ENCODE measurements at places on chromosomes 11 and 22.

DNA sequence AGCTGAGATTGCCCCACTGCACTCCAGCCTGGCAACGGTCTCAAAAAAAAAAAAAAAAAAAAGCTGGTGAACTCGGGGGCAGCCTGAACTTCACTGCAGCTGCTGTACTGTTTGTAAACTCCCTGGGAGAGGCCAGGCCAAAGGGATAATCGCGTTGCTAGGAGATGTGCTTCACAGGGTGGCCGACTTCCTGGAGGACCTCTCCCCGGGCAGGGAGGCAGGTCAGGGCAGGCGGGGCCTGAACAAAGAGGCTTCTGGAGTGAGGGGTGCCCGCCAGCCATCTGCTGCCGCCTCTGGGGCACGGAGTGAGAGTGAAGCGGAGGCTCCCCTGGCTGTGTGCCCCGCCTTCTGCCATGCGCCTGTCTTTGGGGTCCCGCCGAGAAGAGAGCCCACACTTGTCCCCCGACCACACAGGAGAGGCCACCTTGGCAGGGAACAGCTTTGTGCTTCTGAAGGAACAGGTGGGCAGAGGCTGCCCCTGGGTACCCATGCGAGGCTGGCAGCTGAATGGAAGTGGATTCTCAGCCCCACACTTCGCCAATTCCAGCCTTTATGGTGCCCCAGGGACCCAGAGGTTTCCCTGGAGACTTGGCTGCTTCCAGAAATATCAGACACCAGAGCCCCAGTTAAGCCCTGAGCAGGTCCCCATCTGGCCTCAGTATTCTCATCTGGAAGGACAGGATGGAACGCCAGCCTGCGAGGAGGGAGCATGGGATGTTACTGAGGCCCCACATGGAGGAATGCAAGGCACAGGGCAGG lies 29.6 kb downstream of the TMEM184B start:
- DNase-seq, result no peak

- no peak for DNase-seq
These were observed 8.8 kb upstream of the PDGFB start for GRCh38 chr22:39253435-39254070.

DNA sequence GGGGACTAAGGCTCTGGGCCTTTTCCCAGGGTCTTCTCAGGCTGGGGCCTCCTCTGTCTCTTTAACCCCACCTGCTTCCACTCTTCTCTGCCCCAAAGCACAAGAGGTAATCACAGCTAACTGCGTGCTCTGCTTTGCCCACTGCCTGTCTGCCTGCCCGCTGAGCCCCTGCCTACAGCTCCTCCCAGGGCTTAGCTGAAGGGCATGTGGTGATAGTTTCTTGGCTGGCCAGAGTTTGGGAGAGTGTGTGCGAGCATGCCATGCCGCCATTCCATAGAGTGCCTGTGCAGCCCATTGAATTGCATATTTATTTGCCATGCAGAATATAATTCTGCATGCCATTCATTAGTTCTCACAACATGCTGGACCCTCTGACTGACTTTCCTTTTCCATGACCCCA lies 32.5 kb downstream of the PHLDB1 start:
- no peak for DNase-seq

DNA sequence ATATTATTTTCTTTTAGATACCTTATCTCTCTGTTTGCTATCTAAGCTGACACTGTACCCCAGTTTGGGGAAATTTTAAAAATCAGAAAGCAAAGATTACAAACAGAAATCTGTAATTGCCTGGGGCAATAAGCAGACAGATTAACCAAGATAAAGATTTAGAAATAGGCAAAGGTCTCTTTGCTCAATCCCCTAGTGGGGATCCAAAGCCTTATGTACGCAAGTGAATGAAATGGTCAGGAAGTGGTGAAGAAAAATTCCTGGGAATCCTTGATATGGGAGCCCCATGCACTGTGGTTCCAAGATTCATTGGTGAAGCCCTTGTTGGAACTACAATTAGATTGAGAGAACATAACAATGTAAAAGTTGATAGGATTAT lies 139.5 kb upstream of the GUCY1A2 start:
- no peak for DNase-seq

DNA sequence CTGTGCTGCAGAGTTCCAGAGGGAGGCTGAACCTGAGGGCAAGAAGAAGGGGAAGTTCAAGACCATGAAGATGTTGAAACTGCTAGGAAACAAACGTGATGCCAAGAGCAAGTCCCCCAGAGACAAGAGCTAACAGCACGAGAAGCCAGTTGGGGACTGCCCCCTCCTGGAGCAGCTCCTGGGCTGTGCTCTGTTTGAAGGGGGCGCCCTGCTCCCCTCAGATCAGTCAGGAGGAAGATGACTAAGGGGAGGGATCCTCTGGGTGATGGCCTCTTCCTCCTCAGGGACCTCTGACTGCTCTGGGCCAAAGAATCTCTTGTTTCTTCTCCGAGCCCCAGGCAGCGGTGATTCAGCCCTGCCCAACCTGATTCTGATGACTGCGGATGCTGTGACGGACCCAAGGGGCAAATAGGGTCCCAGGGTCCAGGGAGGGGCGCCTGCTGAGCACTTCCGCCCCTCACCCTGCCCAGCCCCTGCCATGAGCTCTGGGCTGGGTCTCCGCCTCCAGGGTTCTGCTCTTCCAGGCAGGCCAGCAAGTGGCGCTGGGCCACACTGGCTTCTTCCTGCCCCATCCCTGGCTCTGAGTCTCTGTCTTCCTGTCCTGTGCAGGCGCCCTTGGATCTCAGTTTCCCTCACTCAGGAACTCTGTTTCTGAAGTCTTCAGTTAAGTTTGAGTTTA lies 12.6 kb downstream of the C22orf23 start:
- no peak for DNase-seq

DNA sequence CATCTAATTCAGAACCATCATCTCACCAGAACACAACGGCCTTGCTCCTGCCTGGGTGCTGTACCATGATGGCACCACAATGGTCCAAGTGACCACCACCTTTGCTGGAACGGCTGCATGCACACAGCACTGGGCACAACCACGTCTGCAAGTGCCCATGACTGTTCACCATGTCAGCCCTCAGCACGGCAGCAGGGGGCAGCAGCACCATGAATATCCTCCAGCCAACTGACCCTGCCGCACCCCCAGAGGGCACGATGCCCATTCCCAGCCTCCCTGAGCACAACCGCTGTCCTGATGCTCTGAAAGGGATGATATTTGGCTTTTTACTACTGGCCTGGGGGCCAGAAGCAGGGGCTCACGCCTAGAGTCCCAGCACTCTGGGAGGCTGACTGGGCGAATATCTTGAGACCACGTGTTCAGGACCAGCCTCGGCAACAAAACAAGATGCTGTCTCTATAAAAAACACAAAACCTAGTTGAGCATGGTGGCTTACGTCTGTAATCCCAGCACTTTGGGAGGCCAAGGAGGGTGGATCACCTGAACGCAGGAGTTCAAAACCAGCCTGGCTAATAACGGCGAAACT lies 25.7 kb downstream of the DRD4 start:
- no peak for DNase-seq

DNA sequence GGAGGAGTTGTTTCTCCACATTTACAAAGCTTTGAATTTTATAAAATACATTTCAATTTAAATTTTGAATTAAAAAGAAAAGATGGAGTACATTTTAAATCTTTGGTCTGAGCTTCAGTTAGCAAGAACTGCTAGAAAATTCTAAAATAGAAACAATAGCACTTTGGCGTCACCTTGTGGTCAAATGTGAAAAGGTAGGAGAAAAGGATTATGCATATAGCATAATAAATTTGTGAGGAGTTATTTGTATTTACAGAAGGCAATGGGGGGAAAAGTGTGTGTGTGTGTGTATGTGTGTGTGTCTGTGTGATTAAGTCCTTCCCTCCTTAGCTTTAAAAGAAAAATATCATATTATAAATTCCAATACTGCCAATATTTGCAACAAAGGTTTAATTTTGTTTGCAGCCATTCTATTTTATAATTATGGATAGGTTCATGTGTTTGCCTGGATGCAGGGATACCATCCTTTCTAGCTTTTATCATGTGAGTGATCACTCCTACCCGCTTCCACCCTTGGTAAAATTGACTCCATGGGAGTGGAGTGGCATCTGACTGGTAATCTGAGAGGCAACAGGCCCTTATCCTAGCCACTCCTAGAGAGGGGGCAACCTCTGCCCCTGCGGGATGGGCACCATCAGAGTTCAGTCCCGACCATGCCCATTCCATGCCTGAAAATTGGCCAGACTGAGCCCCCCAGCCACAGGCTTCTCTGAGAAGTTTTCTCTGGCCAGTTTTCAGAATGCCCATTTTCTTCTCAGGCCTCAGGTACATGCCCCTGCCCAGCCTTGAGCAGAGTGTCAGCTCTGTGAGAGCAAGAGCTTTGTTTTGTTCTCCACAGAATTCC lies 13.6 kb upstream of the LGR4 start:
- no peak for DNase-seq

DNA sequence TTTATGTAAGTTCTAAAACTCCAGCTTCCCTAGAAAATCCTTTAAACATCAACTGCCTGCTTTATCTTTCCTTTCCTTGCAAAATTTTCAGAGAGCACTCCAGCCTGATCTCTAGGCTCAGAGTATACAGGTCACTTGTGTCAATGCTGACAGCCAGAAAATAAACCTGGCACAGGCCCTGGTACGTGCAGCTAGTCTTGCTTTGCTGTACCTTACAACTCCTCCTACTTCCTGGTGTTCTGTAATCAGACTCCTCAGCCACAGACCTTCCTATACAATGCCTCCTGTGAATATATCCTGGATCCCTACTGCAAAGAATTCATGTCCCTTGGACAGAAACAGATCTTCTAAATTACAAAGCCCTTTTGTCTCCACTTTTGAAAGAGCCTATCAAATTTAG lies 24.2 kb upstream of the TMEM123 start:
- DNase-seq, result no peak

GRCh38 chr22:38871360-38872171 lies 450 bp downstream of the CBX6 start:
- no peak for DNase-seq

Data from stimulated activated CD8-positive, alpha-beta memory T cell treated with anti-CD3 and anti-CD28 coated beads, Interleukin-4, amount 100 ng/mL, for 4 hours (primary cell).